ENCODE measurements at places on chromosomes 16 and 17.

- no peak for DNase-seq
Measured at GRCh38 chr17:10025976-10026901, 121.2 kb upstream of the RCVRN start.

DNA sequence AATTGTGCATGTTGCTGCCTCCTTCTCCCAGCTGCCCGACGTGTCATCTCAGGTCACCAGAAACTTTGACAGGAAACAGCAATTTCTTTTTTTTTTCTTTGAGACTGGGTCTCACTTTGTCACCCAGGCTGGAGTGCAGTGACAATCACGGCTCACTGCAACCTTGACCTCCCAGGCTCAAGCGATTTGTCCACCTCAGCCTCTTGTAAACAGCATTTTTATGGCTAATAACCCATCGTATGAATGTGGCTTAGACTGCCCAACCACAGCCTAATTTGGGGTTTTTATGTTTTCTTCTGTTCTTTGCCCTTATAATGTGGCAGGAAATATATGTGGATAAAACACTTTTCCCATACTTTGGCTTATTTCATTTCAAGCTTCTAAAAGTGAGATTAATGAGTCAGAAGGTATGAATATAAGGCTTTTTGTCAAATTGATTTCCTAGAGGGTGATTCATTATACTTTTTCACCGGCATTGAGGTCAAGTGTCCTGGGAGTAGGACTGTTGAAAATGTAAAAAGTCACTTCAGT is 31.0 kb upstream of the SLC5A10 start:
- no peak for DNase-seq

DNA sequence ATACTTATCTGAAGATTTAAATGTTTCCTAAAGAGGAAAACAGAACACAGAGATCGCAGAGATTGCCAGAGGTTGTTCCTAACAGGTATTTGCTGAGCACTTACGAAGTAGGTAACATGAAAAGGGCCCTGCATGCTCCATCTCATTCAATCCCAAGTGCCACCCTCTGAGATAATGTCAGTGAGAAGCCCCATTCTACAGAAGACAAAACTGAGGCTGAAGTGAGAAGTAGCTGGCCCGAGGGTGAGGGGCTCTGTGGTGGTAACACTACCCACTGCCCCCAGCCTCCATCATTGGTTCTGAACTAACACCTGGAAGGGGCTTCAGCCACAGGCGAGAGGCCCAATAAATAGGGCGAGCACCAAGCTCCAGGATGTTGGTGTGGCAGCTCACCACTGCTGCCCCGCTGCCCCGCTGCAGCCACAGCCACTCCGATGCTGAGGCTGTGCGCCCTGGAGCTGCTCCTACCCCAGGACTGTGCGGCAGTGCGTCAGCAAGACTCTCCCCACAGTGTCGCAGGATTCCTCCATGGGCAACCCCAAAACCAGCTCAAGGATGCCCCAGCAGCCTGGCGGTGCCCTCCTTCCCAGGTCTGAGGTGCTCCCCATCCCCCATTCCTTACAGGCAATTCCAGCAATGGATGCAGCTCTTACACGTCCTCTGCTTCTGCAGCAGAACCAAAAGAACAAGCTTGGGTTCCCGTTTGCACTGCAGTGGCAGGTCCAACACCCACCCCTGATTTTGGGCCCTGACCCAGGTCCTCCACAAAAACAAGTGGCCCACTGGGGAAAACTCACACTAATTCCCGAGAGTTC is 10.3 kb downstream of the FLCN start:
- DNase-seq, result no peak

- DNase-seq, result peak; percentile 89
Measured at GRCh38 chr17:51840688-51841087, 317.8 kb downstream of the CA10 start.

DNA sequence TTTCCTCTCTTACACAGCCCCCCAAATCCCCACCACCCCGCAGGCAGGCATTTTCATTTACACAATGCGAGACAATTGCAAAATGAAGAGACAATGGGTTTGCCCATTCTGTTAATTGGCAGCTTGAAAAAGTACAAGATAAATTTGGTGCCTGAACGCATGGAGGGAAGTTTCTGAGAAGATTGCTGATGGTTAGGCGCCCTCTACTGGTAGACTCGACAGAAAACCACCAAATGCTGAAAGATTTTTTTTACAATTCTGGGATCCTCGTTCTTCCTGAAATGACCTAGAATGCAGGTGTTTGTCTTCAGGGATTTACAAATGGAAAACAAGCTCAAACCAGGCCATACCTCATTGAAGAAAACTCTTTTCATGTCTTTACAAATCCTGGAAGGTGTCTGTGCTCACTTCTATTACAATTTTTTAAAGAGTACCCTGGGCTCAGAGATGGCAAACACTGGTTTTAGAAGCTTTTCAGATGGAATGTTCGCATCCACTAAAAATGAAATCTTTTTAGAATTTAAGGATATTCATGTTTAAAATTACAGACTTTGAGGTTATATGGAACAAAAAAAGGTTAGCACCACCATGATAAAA is 338.5 kb downstream of the PMP22 start:
- DNase-seq, result peak; percentile 17

GRCh38 chr17:57597531-57598453 is 147.3 kb downstream of the CCDC182 start:
- DNase-seq, result no peak

GRCh38 chr16:53785044-53785443 is 81.1 kb downstream of the FTO start:
- DNase-seq, result no peak

DNA sequence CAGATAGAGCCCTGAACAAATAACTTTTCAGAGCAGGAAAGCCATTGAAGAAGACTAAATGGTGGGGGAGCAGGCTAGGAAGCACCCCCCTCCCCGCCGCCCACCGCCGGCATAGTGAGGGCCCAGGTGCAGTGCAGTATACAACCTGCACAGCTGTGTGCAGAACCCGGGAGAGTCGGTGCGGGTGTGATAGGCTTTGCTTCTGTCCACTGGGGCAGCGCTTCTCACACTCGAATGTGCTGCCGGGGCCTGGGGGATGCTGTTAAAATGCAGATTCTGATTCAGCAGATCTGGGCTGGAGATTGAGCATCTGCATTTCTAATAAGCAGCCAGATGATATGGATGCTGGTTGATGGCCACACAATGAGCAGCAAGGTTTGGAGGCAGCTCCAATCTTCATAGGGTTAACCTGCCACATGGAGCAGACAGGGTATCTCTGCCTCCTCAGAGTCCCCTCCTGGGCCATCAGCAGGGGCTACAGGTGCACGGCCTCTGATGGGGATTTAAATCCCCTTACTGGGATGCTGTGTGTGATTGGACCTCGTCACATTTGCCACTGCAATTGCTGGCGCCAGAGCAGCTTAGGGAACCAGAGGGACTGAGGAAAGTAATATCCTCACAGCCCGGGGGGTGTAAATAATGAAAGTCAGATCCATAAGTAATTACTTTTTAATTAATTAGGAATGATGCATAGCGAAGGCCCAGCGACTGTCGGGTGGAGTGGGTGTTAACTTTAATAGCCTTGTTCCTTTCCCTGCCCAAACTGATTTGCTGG is 172.0 kb upstream of the RPL38 start:
- no peak for DNase-seq

- DNase-seq, result no peak
Measured at GRCh38 chr16:20411055-20411454, 1.7 kb downstream of the ACSM5 start.

GRCh38 chr16:49638673-49639610 is 217.0 kb downstream of the ZNF423 start:
- DNase-seq, result no peak

DNA sequence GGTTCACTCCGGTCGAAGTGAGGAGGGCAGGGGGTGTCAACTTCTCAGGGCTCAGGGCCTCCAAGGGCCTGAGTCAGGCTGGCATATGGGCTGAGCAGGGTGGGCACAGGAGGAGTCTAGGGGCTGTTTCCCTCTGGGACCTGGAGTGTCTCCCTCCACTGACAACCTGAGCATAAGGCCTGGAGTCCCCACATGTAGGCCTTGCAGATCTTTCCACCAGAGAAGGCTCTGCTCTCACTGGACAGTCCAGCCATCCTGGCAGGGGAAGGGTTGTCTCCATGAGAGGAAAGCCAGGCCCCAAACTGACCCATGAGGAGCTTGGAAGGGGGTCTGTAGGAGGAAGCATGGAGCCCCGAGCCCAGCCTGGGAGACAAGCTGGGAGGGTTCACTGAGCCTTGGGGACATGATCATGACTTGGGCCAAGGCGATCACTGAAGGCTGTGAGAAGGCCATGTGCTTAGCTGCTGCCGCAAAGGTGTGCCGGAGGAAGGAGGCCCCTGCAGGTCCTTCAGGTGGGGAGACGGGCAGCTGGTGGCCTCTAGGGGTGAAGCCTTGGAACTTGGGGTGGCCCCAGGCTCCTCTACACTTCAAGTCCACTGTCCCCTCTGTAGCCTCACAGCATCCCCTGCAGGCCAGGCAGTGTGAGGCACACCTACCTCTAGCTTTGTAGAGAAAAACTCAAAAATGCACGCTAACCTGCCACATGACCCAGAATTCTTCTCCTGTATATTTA is 9.9 kb downstream of the CMTM2 start:
- peak; percentile 57 for DNase-seq

GRCh38 chr17:56870081-56870651 is 36.2 kb downstream of the DGKE start:
- DNase-seq, result no peak

DNA sequence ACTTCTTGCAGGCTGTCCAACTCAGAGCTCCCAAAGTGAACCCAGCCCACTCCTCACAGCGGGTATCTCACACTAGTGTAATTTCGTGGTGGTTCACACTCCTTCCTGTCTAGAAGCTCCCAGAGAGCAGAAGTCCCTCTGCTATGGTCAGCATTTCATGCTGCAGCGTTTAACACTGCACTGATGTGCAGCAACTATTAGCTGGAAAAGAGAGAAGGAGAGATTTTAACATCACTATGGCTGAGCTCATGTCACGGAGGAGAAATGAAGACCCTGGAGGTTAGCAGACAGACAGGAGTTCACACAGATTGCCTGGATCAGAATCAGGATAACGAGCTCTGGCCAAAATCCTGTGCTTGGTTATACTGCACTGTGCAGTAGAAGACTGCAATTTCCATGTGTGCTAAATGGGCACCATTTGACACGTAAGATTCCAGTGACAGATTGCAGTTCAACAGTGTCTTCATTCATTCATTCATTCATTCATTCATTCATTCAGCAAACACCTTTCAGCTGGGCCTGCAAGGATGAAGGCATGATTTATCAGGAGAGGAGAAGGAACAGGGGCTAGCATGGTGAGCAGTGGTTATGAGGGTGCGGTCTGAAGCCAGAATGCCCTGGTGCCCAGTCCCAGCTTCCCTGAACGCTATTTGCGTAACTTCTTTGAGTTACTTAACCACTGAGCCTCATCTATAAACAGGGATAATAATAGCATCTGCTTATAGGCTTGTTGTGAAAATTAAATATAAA is 5.3 kb upstream of the CCL1 start:
- DNase-seq, result no peak

DNA sequence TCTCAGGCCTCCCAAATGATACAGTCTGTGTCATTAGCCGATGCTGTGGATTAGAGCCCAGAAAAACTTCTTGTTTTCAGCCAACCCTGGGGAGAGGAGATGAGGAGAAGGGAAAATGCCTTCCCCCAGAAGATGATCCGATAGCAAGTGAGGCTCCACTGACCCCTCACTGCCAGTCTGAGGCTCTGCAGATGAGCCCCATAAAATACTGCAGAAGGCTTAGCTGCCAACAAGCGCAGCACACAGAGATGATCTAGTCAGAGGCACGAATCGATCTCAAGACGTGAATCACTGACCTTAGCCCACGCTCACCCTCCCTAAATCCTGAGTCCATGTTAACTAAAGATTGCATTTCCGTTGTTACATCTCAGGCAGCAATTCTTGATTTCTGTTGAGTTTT is 31.5 kb downstream of the SALL1 start:
- no peak for DNase-seq

DNA sequence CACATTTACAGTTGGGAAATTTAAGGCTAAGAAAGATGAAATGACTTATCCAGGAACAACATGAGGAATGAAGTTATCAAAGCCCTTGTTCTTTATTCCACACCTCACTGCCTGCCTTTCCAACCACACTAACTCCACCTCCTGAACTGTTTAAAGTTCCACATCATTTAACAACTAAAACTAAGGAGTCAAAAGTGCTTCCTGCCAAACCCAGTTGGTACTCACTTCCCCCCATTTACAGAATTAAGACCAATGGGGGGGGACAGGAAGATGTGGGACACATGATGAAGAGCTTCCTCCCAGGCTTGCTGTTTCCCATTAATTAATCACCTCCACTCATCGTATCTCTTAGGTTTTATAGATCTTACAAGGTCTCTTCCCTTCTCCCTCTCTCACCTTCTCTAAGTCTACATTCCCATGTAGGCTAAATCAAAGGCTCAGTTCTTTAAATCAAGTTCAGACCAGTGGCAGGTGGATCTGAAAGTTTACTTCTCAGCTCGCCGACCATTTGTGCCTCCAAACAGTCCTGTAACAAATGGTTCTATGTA is 19.2 kb upstream of the TMEM101 start:
- no peak for DNase-seq

- DNase-seq, result no peak
Measured at GRCh38 chr16:22213801-22214200, 7.7 kb downstream of the EEF2K start.
